ENCODE measurements at places on chromosomes 3 and 15. TPM values are rescaled to one million over a fixed set of nuclear protein-coding genes. Genes with fewer than 3 reads are reported as not detected.
A peak's percentile ranks its signal among the peaks of the same experiment; 100 is the strongest.

DNA sequence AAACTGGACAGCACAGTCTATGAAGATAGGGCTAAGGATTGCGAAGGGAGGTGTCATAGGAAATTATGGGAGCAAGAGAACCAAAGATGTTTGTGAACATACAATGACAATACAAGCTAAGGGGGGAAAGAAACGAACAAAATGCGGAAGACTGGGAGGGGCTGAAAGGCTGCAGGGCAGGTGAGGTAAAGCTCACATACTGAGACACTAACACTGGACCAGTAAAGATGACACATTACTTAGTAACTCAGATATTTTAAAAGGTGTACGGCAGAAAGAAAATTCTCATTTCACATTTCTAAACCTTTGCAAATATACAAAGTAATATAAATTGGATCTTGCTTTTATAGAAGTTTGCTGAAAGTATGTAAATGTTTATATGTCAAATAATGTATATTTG, 10.1 kb downstream of the CLDND1 start:
- no peak for DNase-seq

DNA sequence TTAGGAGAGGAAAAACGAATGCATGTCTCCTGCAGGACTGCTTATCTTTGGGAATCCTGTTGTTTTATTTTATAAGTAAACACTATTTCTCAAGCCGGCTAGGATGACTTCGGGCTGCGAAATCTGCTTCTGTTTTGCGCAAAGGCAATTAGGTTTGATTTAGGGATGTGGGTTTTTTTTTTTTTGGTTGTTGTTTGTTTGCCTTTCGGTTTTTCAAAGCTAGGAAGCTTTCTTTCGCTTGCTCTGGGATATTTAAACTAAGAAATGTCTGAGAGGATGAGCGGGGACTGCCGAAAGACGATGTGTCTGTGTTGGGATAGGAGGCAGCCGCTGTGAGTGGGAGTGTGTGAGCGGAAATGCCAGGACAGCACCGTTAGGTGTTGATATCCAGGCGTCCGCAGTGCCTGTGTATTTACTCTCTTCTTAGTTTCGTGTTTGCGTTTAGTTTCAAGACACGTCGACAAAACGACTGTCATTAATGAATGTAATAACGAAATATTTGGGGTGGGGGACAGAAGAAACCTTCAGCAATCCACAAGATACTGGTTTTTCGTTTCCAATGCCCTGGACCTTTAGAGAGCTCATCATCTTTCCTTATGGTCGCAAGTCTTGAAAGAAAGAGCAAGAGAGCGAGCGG, 604 bp downstream of the ISL2 start:
- DNase-seq = peak; percentile 51

GRCh38 chr3:46845860-46846623, 17.2 kb downstream of the MYL3 start:
- DNase-seq = peak; percentile 36

IL17RE gene
- 45.6 TPM for polyA plus RNA-seq

DNA sequence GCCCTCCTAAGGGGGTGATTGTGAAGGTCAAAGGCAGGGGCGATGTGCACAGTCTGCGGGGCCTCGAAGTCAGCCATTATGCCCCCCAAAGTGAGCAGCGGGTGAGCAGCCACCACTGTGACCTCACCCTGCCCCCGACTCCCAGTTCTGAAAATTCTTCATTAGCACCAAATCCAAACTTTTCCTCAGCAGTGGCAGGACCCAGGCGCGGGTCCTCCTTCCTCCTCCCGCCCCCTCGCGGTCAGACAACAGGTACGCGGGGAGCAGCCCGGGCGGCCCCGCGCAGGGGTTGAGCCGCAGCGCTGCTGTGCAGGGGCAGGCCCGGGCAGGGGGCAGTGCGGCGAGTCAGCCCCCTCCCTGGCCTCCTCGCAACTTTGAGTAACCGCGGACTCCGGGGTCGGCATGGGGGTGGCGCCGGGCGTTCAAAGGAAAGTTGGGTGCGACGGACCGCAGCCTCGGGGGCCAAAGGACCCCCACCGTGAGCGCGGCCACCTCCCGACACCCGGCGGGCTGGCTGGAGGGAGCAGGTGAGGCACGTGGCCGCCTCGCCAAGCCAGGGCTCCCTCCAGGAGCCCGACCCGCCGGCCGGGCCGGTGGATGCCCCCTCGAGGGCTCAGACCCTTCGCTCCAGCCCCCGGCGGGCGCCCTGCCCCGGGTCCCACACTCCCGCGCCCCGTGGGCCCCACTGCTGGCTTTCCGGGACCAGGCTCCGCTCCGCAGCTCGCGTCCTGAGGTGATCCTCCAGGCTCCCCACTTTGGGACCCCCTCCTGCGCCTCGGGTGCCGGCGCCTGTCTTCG, 49.4 kb upstream of the CCDC174 start:
- no peak for DNase-seq

DNA sequence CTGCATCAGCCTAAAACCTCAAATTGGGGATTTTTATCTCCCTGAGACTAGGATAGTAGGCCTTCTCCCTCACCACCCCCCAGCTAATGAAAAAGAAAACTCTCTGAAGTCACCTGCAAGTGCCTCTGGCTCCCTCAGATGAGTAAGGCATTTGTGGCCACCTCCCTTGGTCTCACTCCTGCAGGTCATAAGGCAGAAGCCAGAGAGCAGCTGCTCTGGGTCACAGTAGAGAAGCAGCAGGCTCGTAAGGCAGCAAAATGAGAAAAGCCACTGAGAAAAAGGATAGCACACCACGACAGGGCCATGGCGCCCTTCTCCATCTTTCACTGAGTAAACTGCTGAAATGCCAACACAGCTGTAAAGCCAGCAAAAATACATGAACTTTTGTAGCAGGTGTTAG, 296.7 kb upstream of the DPH6 start:
- no peak for DNase-seq

DNA sequence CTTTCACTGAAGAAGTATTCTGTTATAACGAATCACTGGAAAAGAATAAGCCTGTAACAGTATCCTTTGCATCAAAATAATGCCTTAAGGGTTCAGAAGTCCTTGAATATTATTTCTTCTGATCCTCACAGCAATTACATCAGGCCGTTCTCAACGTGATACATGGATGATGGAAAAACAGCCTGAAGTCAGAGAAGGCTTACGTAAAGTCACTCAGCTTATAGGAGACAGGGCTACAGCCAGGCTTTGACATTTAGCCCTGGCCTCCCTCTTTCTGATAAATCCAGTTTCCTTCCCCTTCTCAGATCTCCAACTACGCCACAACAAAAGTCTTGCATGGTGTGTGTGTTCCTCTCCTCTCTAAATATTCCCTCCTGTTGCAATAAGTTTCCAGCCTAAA, 131.9 kb downstream of the ANO10 start:
- DNase-seq = no peak

ADAMTS9 gene
- polyA plus RNA-seq = 1.8 TPM

GRCh38 chr3:122184591-122184929, 1.1 kb downstream of the CASR start:
- no peak for DNase-seq

GRCh38 chr15:51367322-51367976, 26.0 kb downstream of the GLDN start:
- DNase-seq = peak; percentile 23

GRCh38 chr15:88207565-88207964, 49.0 kb downstream of the NTRK3 start:
- no peak for DNase-seq

DNA sequence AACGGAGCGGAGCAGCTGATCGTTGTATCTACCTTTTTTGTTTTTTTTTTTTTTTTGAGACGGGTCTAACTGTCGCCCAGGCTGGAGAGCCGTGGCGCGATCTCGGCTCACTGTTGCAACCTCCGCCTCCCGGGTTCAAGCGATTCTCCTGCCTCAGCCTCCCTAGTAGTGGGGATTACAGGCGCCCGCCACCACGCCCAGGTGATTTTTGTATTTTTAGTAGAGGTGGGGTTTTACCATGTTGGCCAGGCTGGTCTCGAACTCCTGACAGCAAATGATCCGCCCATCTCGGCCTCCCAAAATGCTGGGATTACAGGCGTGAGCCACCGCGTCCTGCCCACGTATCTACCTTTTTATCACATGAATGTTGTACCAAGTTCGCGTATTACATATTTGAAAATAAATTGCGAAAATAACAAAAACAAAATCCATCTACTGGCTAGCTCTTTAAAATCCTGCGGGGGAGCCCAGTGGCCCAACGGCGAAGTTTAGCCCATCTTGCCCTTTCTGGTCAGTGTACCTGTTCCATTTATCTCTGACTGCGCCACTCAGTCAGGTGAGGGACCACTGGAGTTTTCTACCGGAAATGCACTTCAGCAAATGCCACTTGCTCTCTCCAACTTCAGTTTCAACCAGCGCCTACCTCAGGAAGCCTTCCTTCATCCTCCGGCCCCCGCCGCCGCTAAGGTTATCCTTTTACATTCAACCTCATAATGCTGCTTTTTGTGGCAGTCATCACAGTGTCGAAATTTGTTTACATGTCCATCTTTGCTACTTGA, 1.2 kb upstream of the EIF3J start:
- DNase-seq = peak; percentile 37

GRCh38 chr3:167466966-167467365, 6.9 kb downstream of the SERPINI2 start:
- no peak for DNase-seq

DNA sequence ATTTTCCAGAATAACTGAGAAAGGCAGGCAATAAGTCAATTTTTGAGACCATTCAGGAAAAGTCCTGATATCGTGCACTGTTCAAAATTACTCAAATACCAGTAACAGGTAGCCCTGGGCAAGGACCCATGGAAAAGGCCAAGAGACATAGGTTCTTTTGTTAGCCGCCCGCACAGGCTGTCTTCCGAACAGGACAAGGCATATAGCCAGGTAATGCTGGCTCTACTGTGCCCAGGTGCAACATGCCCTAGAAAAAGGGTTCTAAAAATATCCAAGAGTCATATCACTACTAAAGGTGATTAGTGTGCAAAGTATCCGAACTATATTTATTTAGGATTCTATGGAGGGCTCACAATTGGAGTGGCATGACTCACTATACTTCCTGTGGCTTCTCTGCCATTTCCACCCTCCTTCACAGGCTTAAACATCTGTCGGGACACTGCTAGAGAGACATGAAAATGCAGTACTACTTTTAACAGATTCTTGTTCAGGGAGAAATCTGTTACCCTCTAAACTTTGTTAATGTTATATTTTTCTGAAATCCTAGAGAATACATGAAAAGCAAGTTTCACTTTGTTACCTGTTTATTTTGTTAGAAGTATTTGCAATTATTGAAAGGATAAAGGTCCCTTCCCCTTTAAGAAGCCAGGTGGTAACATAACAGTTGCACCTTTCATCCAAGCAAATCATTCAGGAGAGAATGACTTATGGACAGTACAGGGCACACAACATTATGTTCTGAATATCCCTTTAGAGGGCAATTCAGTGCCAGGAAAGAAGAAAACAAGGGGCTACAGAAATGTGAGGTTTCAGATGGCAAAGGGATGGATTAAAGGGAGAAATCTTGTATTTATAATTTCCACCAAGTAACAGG, 293.3 kb upstream of the THBS1 start:
- DNase-seq = no peak

DNA sequence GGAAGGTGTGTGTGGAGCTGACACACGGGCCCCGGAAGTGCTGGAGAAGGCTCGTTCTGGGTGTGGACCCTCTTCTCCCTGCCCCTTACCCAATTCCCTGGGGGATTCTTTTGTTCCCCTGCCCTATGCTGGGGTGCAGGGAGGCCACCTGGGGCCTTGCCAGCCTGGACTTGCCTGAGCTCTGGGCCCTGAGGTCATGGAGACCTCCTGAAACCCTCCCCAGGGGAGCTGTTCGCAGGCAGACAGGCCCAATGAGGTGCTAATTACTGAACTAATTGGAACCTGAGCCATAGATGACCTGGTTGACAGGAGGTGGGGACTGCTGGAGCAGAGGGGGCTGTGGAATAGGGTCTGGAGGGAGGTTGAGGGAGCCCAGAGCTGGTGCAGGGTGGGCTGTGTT, 9.4 kb upstream of the C15orf39 start:
- no peak for DNase-seq

DNA sequence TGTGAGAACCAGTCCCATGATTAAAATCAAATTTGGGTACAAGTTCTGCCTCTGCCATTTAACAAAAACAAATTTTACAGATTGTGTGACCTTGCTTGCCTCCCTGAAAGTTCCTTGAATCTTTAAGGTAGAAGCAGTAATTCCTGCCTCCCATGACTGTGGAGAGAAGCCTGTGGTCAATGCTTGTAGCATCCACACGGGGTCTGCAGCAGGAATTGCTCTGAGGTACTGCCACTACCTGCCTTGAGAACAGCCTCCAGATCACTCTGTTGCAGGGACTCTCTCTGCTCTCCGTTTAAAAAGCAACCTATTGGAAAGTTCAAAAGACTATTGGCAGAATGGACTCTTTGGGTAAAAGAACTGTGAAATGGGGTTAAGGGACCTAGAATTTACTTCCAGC, 75.9 kb downstream of the SST start:
- no peak for DNase-seq

- DNase-seq = no peak
Measured at GRCh38 chr3:127091376-127091775, 101.6 kb upstream of the PRR23E start.

FURIN gene
- polyA plus RNA-seq = 52.5 TPM

TIMP4 gene
- polyA plus RNA-seq = 17.8 TPM

RBP2 gene
- 5,876 TPM for polyA plus RNA-seq

HES1 gene
- 12.3 TPM for polyA plus RNA-seq

SAMMSON gene
- not detected for polyA plus RNA-seq

GRCh38 chr3:197524128-197524527, 31.6 kb downstream of the BDH1 start:
- no peak for DNase-seq

CLDN16 gene
- polyA plus RNA-seq = 0.30 TPM

APBA2 gene
- 3.2 TPM for polyA plus RNA-seq

DNA sequence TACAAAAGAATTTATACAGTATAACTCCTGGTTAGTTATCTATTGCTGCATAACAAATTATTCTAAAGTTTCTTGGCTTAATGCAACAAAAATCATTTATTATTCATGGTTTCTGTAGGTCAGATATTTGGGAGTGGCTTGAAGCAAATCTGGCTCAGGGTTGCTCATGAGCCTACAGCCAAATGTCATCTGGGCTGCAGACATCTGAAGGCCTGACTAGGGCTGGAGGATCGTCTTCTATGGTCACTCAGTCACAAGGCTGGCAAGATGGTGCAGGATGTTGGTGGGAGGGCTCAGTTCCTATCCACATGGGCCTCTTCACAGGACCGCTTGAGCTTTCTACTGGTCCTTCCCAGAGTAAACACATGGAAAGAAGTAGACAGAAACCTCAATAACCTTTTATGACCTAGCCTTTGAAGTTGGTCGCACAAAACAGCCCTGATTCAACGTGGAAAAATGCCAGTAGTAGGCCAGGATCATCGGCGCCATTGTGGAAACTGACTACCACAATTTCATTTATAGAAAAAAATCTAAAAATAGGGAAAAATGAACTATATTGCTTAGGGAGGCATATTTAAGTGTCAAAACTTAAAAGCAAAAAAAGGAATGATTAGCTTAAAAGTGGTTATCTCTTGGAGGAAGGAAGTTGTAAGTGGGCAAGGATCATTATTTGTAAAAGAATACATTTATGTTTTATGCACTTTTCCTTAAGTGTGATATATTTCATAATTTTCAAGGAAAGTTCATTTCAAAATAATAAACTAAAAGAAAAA, 9.9 kb upstream of the MITF start:
- DNase-seq = no peak

GOLGA8M gene
- 0.93 TPM for polyA plus RNA-seq

MLF1 gene
- 4.1 TPM for polyA plus RNA-seq

- no peak for DNase-seq
Measured at GRCh38 chr15:81152339-81152738, 18.3 kb downstream of the CFAP161 start.
